ENCODE measurements at places on chromosomes 3 and 15.

- DNase-seq: no peak
Measured at GRCh38 chr3:126287536-126288241, 69.5 kb downstream of the KLF15 start.

DNA sequence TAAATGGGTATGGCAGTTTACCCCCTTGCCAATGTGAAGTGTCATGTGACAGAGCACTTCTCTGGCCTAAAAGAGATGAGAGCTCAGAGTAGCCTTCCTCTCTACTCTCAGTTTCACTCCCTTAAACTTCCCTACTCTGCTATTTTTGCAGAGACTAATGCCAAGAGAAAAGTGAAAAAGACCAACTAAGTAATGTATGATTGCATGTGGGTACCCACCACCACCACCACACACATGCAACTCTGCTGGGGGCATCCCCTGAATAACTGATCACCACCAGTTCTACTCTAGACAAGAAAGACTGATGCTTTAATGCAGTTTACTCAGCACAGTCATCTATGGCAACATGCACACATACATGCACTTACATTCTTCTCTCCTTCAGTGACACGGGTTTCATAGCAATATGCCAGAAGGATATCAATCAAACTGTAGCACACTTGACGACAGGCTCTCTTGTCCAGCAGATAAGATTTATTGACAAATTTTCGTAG, 31.3 kb downstream of the SHQ1 start:
- no peak for DNase-seq

GRCh38 chr3:167940241-167940640, 155.5 kb downstream of the GOLIM4 start:
- DNase-seq: no peak

- no peak for DNase-seq
Measured at GRCh38 chr3:42900226-42901072, 5.5 kb upstream of the ZNF662 start.

GRCh38 chr3:134535186-134535970, 49.5 kb downstream of the CEP63 start:
- no peak for DNase-seq

GRCh38 chr15:41263891-41264351, 32.9 kb downstream of the CHP1 start:
- DNase-seq: no peak

DNA sequence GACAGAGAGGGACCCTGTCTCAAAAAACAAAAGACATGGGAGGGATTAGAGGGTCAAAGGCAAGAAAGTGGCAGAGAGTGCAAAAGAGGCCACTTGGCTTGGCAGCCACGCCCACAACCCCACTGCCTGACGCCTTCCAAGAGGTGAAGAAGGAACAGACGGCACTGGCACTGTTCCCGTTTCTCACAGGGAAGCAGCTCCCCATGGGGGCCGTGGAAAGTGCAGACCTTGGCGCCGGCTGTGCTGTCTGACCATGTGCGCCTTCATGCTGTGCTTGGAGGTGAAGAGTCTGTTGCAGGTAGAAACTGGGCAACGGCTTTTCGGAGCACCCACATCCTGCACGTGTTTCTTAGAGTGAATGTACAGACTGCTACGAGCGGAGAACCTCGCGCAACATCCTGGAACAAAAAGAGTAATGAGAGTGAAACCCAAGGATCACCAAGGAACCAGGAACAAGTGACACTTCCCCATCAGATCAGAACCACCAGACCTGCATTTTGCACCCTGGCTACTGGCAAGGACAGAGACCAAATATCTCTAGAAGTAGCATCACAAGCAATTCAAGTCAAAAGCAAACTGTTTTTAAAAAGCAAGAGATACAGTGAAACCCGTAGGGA, 9.7 kb downstream of the ZXDC start:
- no peak for DNase-seq

DNA sequence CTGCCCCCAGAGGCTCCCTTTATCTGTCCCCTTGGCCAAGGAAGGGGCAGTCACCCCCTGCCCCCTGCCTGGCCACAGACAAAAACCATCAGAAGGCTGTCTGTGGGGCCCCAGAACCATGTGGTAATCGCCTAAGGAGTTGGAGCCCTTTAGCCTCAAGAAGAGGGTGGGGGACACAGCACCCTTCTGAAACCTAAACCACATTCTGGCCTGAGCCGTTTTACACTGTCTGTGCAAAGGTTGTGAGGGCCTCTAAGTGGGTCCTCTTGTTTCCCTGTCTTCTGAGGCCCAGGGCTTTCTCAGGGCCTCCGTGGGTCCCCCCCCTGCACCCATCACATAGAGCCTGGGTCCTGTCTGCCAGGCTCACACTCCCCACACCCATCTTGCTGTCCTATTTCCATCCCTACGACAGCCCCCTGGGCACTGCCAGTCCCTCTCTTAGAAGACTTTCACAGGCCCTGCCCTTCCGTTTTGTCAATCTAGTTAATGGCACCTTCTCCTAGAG, 17.9 kb upstream of the RPUSD3 start:
- no peak for DNase-seq
